Stimulated activated naive B cell treated with anti-CD40 and anti-IgM and Interleukin-4, amounts not matched to agents 10 μg/mL and 1 μg/mL and 100 μg/mL, for 72 hours (primary cell): ENCODE measurements at places on chromosomes 11 and 22.

DNA sequence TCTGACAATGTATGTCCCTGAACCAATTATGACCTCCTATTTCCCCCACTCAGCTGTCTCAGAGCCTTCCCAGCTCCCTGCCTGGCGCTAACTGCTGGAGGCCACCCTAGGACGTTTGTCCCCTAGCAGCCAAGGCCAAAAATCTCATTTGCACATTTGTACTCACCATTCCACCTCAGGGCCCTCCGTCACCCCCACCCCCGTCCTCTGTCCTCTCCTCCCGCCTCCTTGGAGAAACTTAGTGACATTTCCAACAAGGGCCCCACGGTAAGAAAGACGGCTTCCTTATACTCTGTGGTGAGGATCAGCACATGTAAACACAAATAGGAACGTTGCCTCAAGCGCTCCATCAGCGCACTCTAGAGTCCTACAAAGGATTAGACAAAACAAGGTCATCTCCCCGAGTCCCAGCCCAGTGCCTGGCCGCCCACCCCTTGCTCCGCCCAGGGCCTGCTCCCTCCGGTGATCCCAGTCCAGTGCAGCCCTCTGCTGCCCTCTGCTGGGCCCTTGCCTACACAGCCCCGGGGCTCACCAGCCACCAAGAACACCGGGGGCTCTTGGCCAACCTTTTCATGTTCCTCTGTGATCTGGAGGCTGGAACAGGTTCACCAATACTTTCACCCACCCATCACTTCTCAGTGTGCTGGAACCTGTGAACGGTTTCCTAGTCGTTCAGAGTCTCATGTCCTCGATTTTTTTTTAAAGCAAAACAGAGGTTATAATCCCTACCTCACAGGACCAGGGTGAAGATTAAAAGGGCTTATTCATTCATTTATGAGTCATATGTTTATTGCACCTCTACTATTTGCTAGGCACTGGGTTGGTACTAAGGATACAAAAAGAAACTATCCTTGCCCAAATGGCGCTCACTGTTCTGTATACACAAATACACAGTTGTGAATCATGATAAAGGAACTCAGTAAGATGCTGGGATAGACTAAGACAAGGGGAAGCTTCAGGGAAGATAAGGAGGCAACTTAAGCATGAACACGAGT is 15.3 kb upstream of the CTR9 start:
- H3K4me1 ChIP-seq = peaks cover 12% of the 10 kb centered on the region
- DNase-seq = peak; percentile 88
- no peaks in the 10 kb centered on the region for H3K36me3 ChIP-seq
- H3K27me3 ChIP-seq = no peaks in the 10 kb centered on the region
- H3K27ac ChIP-seq = peak overlapping the region; percentile 72

DNA sequence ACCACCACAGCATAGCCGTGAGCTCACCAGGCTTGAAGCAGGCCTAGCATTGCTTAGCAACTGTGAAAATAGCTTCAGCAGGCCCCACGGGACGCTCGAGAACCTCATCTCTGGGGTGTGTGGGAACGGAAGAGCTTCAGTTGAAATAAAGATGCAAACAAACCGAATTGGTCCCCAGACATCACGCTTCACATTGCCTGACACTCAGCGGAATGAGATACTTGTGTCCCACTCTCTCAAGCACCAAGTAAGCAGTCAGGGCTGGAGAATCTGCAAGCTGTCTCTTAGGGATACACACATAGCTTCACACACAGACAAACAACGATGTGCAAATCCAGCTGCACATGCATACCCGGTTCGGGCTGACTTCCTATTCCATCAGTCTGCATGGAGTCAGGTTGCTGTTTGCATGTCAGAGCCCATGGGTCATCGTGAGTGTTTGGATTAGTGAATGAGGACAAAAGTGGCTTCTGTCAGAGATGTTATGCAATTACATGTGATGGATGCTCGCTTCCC is 205.7 kb downstream of the SNX19 start:
- no peaks in the 10 kb centered on the region for H3K36me3 ChIP-seq
- no peak overlapping the region for H3K27ac ChIP-seq
- DNase-seq = no peak
- H3K4me1 ChIP-seq = no peaks in the 10 kb centered on the region
- H3K27me3 ChIP-seq = peaks cover 8% of the 10 kb centered on the region

DNA sequence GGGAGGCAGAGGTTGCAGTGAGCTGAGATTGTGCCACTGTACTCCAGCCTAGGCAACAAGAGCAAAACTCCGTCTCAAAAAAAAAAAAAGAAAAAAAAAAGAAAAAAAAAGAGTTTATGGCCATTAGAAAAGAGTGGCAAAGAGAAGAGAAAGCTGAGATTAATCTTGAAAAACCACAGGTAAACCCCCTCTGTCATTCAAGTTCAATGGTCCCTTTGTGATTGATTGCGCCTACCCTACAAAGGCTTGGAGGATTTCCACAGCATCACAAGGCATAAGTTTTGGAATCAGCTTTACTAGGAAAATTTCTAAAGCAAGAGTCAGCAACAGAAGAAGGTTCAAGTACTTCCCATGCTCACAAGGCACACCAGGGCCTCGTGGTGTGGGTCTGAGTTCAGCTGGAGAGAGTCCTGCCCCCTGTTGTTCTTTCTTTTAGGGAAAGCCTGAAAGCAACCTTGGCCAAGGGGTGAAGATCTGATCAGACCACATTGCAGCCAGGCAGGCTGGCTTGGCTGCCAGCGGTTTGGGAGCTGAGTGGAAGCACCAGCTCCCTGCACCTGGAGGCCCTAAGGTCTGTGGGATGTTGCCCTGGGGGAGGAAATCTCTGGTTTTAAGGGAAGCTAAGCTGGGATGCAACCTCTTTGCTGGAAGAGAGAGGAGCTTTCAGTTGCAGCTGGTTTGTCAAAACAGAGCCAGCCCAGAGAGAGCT is 41.8 kb downstream of the SLN start:
- no peak overlapping the region for H3K4me3 ChIP-seq
- no peak overlapping the region for H3K27ac ChIP-seq
- H3K27me3 ChIP-seq = peaks cover 7% of the 10 kb centered on the region
- H3K36me3 ChIP-seq = no peaks in the 10 kb centered on the region

- peaks cover 26% of the 10 kb centered on the region for H3K4me1 ChIP-seq
- no peaks in the 10 kb centered on the region for H3K36me3 ChIP-seq
- H3K27me3 ChIP-seq = peaks cover 42% of the 10 kb centered on the region
Measured at GRCh38 chr11:79441461-79441875, 638 bp upstream of the TENM4 start.

DNA sequence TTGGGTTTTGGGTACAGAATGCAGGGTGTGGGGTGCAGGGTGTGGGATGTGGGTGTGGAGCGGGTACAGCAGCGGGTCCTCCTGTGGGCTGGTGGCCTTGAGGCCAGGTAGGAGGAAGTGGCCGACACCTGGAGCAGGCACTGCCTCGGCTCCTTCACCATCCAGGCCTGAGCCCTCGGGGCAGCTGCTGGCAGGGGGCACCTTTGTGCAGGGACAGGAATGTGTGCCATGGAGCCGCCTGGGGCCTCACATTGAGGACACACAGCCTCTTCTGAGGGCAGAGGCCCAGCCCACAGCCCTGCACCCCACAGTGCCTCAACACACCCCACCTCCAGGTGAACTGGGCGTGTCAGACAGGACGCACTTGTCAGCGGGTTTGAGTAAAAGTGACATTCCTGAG is 984.0 kb downstream of the BRD1 start:
- H3K36me3 ChIP-seq = no peaks in the 10 kb centered on the region
- H3K4me3 ChIP-seq = no peak overlapping the region
- H3K27me3 ChIP-seq = peaks cover 11% of the 10 kb centered on the region
- no peak for DNase-seq
- H3K27ac ChIP-seq = no peak overlapping the region

DNA sequence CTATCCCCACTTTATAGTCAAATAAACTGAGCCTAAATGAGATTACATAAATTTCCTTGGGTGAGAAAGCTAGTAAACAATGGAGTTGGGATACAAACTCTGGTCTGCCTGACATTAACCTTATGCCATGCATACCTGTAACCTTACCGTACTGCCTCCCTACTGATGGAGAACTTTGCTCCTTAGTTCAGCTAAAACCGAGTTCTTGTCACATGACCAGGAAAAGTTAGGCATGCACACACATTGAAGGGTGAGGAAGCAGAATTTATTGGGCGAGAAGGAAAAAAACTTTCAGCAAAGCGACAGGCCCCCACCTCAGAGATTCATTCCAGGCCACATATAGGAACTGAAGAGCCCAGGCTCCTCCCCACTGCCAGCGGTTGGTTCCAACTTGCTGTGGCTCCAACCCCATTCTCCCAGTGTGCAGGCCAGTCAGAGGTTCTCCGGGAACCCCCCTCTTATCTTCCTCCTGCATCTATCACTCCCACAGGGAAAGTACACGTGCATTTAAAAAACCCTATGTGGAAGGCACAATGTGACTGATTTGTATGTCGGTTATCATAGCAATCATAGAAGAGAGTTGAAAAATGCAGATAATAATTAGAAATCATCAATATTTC is 3.2 kb upstream of the PIWIL4 start:
- no peaks in the 10 kb centered on the region for H3K27me3 ChIP-seq
- no peak overlapping the region for H3K27ac ChIP-seq
- no peak overlapping the region for H3K4me3 ChIP-seq
- DNase-seq = no peak
- H3K36me3 ChIP-seq = no peaks in the 10 kb centered on the region

DNA sequence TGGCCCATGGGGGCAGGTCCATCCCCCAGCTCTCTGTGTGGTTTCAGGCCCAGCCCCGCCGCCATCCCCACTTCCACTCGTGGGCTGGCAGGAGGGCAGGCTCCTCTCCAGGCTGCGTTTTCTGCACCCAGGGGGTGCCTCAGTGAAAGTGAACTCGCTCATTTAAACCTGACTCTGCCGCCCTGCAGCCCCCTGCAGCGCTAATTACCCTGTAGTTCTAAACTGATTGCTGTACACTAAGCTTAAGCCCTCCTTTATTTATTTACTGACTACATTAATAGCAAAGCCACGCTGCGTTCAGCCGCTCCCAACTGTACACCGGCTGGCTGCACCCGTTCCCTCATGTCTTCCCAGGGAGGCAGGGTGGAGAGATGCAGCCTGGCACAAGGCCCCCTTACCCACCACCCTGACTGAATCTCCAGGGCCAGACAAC is 36.6 kb upstream of the NNMT start:
- H3K27me3 ChIP-seq = no peaks in the 10 kb centered on the region
- peaks cover 29% of the 10 kb centered on the region for H3K4me1 ChIP-seq
- no peak overlapping the region for H3K27ac ChIP-seq
- DNase-seq = no peak
- H3K36me3 ChIP-seq = no peaks in the 10 kb centered on the region

GRCh38 chr11:45347348-45348082 is 61.4 kb upstream of the SYT13 start:
- DNase-seq = no peak
- H3K4me3 ChIP-seq = no peak overlapping the region
- H3K4me1 ChIP-seq = peaks cover 7% of the 10 kb centered on the region
- no peaks in the 10 kb centered on the region for H3K36me3 ChIP-seq
- H3K27me3 ChIP-seq = peaks cover 22% of the 10 kb centered on the region
- no peak overlapping the region for H3K27ac ChIP-seq

GRCh38 chr11:65872586-65873317 is at the start of gene EFEMP2:
TSS of gene EFEMP2 (minus strand) at chr11:65872800. CDS start at chr11:65872354, 446 bp downstream.
- peaks cover 4% of the 10 kb centered on the region for H3K36me3 ChIP-seq
- H3K27me3 ChIP-seq = no peaks in the 10 kb centered on the region
- DNase-seq = no peak
- H3K4me3 ChIP-seq = peak within 1 kb of the TSS; percentile 86
- H3K4me1 ChIP-seq = peaks cover 28% of the 10 kb centered on the region
- H3K27ac ChIP-seq = peak within 1 kb of the TSS; percentile 93

DNA sequence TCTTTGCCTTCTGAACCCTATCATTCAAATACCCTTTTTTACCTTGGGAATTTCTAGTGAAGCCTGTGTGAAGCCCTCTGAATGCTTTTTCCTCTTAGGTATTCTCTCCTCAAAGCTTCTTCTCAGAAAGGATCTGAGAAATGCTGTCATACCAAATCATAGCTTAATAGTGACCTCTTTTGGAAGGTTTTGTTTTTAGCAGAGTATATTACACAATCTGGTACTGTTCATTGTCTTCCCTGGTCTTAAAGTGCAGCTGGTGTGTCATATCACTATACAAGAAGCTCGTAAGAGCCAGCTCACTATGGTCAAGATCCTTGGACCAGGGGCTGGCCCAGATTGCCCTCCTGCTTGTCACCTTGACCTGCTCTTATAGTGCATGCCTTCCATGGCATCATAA is 204.4 kb upstream of the ANO5 start:
- no peaks in the 10 kb centered on the region for H3K4me1 ChIP-seq
- DNase-seq = no peak
- H3K36me3 ChIP-seq = no peaks in the 10 kb centered on the region
- no peak overlapping the region for H3K27ac ChIP-seq
- H3K4me3 ChIP-seq = no peak overlapping the region
- no peaks in the 10 kb centered on the region for H3K27me3 ChIP-seq

DNA sequence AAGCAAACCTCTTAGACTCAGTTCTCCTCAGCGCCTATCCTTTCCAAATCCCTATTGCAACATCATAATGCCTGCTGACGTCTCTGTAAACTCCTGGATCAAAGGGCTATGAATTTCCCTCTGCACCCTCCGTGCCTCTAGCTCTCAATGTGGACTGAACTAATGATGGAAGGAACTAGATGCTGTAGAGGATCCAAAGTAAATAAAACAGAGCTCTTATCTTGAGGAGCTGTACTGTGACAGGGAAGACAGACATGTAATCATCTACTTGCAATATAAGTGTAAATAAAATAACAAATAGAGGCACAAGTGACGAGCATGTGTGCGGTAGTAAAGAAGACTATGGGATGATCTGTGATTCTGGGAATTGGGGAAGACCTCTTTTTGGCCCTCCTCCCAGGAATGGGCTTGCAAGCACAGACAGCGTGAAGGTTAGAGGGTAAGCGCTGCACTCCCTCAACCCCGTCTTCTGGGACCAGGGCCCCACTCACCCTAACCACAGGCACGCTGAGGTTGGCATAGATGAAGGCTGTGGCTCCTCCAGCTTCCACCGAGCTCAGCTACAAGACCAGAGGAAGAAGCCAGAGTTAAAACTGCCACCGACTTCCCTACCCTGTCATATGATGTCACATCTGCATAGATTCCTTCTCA is 42.2 kb downstream of the P4HA3 start:
- no peak for DNase-seq
- no peaks in the 10 kb centered on the region for H3K36me3 ChIP-seq
- H3K4me3 ChIP-seq = no peak overlapping the region
- no peak overlapping the region for H3K27ac ChIP-seq

DNA sequence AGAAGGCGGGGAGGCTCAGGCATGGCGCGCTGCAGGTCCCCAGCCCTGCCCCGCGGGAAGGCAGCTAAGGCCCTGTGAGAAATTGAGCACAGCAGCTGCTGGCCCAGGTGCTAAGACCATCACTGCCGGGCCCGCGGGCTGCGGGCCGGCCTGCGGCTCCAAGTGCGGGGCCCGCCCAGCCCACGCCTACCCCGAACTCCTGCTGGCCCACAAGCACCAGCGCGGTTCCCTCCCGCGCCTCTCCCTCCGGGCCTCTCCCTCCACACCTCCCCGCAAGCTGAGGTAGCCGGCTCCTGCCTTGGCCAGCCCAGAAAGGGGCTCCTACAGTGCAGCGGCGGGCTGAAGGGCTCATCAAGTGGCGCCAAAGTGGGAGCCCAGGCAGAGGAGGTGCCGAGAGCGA is 4.6 kb upstream of the RDX start:
- H3K4me1 ChIP-seq = peaks cover 5% of the 10 kb centered on the region
- no peaks in the 10 kb centered on the region for H3K27me3 ChIP-seq
- no peak overlapping the region for H3K4me3 ChIP-seq
- no peak for DNase-seq
- H3K36me3 ChIP-seq = no peaks in the 10 kb centered on the region
